ENCODE measurements at places on chromosomes 11 and 22. TPM values are rescaled to one million over a fixed set of nuclear protein-coding genes. Genes with fewer than 3 reads are reported as not detected.

Gene KIF18A
- total RNA-seq = 2.4 TPM

Gene GGT1
- total RNA-seq = 1.1 TPM

GRCh38 chr11:494761-495536 is 12.1 kb downstream of the RNH1 start:
- no peaks in the 10 kb centered on the region for H3K27me3 ChIP-seq
- DNase-seq = no peak
- no peak overlapping the region for H3K27ac ChIP-seq
- peaks cover 64% of the 10 kb centered on the region for H3K36me3 ChIP-seq
- H3K4me1 ChIP-seq = no peaks in the 10 kb centered on the region

GRCh38 chr11:124199702-124200101 is 16.6 kb downstream of the OR10D3 start:
- H3K4me1 ChIP-seq = no peaks in the 10 kb centered on the region
- H3K27ac ChIP-seq = no peak overlapping the region
- DNase-seq = no peak
- H3K27me3 ChIP-seq = no peaks in the 10 kb centered on the region
- H3K36me3 ChIP-seq = no peaks in the 10 kb centered on the region

Gene MB
- 0.44 TPM for total RNA-seq

Gene C11orf21
- not detected for total RNA-seq

Gene TSSK2
- total RNA-seq = not detected

Gene FXYD2
- not detected for total RNA-seq

Gene CFAP300
- total RNA-seq = 2.4 TPM

DNA sequence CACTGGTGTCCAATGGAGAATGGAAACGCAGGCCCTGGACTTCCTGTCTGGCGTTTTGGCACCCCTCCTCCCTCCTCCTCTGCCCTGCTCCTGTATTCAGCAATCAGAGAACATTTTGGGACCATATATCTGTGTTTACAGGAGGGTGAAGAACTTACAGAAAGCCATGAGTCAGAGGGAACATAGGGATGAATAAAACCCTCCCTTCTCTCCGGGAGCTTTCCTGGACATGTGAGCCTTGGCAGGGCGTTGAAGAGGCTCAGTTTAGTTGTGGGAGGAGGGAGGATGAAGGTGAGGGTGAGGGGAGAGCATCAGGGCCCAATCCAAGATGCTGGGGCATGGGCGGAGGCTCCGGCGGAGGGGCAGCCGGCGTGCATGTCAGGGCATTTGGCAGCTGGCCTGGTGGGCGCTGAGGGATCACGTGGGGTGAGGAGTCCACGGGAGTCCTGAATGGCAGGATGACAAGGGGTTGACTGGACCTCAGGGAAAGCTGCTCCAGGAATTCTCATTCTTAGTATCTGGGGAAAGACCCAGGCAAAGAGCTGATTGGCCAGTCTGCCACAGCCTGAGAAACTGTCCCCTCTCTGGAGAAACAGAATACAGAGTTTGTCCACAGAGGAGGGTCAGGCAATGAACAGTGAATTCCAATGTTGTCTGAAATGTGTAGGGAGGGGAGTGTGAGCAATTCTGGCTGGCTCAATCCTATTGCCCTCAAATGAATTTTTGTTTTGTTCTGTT is 28.9 kb downstream of the MICAL2 start:
- peaks cover 75% of the 10 kb centered on the region for H3K4me1 ChIP-seq
- H3K36me3 ChIP-seq = no peaks in the 10 kb centered on the region
- no peak for DNase-seq
- no peak overlapping the region for H3K4me3 ChIP-seq
- peak overlapping the region; percentile 78 for H3K27ac ChIP-seq
- H3K27me3 ChIP-seq = no peaks in the 10 kb centered on the region

- H3K36me3 ChIP-seq = no peaks in the 10 kb centered on the region
- H3K27me3 ChIP-seq = no peaks in the 10 kb centered on the region
- no peak overlapping the region for H3K4me3 ChIP-seq
- H3K4me1 ChIP-seq = peaks cover 17% of the 10 kb centered on the region
Measured at GRCh38 chr11:117816151-117816741, 8.3 kb downstream of the FXYD2 start.

DNA sequence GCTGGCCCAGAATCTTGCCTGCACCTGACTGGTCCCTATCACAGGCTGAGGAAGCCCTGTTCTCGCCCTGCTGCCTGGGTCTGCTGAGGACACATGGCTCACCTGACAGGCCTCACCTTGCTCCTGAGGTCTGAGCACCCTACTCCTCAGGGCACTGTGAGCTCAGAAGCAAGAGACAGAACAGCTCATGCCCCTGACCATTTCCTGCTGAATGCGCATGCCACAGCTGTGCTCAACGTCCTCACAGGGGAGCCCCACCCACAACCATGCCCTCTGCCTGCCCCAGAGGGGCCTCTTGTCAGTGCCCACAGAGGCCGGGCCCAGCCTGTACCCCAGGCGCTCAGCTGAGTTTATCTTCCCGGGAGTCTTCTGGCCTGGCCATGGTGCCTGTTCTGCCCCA is 2.8 kb upstream of the TSPO start:
- peak overlapping the region; percentile 58 for H3K27ac ChIP-seq
- no peaks in the 10 kb centered on the region for H3K36me3 ChIP-seq
- peaks cover 86% of the 10 kb centered on the region for H3K4me1 ChIP-seq
- no peak for DNase-seq
- H3K27me3 ChIP-seq = no peaks in the 10 kb centered on the region

Gene OPCML
- total RNA-seq = not detected

GRCh38 chr11:76164081-76164480 is 42.2 kb downstream of the WNT11 start:
- H3K4me3 ChIP-seq = no peak overlapping the region
- H3K36me3 ChIP-seq = no peaks in the 10 kb centered on the region
- no peak overlapping the region for H3K27ac ChIP-seq
- DNase-seq = no peak
- H3K27me3 ChIP-seq = peaks cover 17% of the 10 kb centered on the region
- peaks cover 18% of the 10 kb centered on the region for H3K4me1 ChIP-seq

DNA sequence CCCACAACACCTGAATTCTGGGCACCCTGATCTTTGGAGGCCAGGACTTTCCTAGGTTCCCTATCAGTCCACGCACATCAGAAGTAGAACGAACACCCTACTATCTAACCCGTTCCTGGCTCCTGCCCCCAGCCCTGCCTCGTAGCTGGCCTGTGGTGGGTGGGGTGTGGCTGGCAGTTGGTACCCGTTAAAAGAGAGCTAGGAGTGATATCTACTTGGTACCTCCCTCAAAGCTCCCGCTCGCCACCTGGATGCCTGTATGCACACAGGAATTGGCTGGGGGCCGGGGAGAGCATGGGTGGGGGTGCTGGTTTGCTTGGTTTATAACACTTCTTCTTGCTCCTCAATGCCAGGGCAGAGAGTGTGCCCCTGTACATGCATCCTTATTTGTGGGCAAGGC is 14.0 kb upstream of the NECTIN1 start:
- peaks cover 46% of the 10 kb centered on the region for H3K27me3 ChIP-seq
- no peak overlapping the region for H3K27ac ChIP-seq
- DNase-seq = no peak
- H3K4me1 ChIP-seq = peaks cover 23% of the 10 kb centered on the region
- no peak overlapping the region for H3K4me3 ChIP-seq

- no peak overlapping the region for H3K27ac ChIP-seq
- H3K4me1 ChIP-seq = peaks cover 22% of the 10 kb centered on the region
- DNase-seq = no peak
- H3K27me3 ChIP-seq = no peaks in the 10 kb centered on the region
- H3K4me3 ChIP-seq = no peak overlapping the region
- no peaks in the 10 kb centered on the region for H3K36me3 ChIP-seq
Measured at GRCh38 chr22:35552196-35552842, 11.7 kb downstream of the RASD2 start.

Data from esophagus squamous epithelium (tissue), 5 donors.